ENCODE measurements at places on chromosomes 16 and 17.

GRCh38 chr17:3771140-3771539 is 29.8 kb downstream of the ITGAE start:
- DNase-seq: no peak

DNA sequence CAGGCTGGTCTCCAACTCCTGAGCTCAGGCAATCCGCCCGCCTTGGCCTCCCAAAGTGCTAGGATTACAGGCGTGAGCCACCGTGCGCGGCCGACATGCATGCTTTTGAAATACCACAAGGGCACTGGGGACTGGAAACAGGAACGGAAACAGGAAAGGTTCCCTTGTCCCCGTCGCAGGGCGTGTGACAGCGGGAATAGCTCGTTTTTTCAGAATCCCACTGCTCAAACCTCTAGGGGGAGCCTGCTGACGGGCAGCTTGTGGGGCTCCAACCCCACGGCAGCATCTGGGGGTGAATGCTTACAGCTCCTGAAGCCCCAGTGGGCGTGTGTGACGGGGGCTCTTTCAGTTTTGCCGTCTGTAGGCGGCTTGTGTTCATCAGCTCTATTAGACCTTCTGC is 18.8 kb upstream of the ASGR2 start:
- DNase-seq: no peak

DNA sequence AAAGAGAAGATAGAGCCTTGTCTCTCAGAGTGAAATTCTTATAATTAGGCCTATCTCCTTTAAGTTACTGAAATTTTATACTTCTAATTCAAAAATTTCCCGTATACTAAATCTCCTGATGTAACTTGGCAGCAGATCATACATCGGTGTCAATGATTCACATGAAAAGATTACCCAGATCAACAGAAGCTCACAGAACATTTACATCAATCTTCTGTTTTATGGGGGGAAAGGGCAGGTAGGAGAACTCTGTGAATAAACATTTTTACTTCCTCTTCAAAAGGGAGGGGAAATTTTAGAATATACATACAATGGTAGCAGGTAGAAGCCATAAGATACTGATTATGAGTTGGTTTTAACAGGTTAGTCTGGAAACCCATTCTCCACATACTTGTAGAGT is 43.1 kb downstream of the PHLPP2 start:
- DNase-seq: no peak

DNA sequence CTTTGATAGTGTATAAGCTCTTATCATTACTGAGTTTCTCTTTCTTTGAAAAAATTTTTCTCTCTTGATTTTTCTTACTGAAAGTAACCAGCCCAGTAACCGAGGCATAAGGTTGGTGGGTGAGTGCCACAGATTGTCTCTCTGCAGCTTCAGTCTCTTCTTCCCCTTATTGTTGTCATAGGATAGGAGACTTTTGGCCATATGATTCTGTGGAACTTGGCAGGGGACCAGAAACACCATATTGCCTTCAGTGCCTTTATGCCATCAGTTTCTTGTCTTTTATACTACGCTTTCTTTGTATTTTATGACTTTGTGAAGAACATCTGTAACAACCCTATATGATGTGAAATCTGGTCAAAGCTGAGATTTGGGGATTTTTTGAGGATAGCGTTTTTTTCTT is 341.6 kb upstream of the TBX2 start:
- DNase-seq: no peak

DNA sequence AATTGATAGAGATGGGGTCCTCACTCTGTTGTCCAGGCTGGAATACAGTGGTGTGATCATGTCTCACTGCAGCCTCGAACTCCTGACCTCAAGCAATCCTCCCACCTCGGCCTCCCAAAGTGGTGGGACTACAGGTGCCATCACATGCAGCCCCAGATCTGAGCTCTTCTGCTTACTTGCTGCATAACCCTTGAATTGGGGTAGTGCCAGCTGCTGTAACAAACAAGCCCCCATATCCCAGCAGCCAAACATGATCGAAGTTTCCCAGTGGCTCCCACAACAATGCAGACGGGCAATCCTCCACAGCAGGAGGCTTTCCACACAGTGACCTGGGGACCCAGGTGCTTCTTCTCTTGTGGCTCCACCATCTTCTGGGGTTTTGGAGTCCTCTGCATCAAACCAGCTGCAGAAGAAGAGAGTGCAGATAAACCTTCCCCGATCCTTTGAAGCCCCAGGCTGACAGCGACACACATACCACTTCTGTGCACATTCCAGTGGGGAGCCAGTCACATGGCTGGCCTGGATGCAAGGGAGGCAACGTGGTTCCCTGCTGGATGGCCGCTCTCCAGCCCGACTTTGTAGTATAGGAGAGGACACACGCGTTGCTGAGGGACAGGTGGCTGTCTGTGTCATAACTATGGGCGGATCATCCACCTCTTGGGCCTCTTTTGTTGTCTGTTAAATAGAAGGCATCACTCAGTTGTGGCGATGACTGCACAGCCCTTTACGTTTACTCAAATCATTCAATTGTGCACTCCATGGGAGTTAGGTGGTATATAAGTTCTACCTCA is 16.7 kb downstream of the SBK1 start:
- DNase-seq: no peak

Data from NCI-H187 (cell line).